OCI-M1 (cell line): ENCODE measurements at places on chromosomes 3 and 15.
A peak's percentile ranks its signal among the peaks of the same experiment; 100 is the strongest.

- no peak for DNase-seq
These were observed 75.6 kb downstream of the BFSP2 start for GRCh38 chr3:133475245-133476010.

- DNase-seq, result no peak
These were observed 78.0 kb upstream of the RARB start for GRCh38 chr3:25349828-25350724.

DNA sequence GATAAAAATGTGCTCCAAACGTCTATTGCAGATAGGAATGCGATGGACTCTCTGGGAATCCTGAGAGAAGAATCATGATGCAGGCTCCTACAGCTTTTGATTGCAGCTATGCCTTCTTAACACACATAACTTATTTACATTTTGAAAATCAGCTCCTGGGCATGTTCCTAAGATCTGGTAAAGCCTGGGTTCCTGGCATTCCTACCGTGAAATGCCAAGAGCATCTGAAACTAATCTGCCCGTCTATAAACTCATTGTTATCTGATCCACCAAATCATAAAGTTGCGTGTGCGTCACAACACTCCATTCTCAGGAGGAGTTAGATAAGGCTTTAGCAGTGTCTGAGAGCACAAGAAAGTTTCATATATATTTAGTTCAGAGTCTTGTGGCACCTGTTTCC, 79.0 kb upstream of the VGLL3 start:
- no peak for DNase-seq

DNA sequence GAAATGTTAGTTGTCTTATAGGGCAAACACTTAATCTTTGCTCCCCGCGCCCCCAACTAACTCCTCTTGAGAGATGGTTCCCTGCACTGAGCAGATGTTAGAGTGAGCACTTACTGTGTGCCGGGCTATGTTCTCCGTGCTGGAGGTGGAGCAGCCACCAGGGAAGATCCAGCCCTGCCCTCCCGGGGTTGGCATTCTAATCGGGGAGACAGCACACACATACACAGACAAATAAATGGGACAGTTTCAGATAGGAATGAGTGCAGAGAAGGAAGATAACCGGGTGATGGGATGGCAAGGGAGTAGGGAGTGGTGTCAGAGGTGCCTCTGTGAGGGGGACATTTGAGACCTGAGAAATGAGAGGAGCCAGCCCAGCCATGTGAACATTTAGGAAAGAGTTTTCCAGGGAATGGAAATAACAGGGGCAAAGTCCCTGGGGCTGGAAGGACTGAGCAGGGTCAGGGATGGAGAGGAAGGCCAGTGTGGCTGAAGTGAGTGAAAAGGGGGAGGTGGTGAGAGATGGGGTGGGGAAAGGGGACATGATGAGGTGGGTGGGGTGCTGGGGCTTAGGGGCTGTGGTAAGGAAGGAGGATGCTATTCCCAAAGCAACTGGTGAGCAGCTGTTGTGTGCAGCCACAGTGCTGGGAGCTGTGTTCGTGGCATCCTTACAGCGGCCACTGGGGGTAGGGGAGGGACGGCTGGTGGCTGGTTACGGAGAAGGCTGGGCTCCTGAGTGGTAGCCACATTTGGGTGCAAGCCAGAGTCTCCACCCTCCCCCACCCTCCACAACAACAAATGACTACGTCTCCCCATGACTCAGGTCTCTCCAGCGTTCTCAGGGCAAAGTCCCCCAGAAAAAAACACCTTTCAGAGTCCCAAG, 15.4 kb upstream of the FGD5 start:
- no peak for DNase-seq

- peak; percentile 28 for DNase-seq
These were observed 15.4 kb upstream of the MSL2 start for GRCh38 chr3:136211547-136211946.

DNA sequence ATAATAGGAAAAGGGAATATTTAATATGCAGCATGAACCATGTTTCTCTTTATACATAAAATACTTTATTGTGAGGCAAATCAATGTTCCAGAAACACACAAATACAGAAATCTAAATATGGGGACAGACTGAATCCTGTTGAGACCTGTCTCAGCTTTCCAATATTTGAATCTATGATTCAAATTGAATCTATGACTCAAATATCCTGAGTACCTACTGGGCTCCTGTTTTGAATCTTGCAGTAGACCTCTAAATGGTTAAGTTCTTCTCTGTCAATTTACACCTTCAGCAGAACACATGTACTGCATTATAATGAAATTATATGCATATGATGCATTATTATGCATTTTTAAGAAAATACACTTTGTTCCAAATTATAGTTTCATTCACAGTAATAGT, 143.2 kb upstream of the PLXND1 start:
- no peak for DNase-seq

DNA sequence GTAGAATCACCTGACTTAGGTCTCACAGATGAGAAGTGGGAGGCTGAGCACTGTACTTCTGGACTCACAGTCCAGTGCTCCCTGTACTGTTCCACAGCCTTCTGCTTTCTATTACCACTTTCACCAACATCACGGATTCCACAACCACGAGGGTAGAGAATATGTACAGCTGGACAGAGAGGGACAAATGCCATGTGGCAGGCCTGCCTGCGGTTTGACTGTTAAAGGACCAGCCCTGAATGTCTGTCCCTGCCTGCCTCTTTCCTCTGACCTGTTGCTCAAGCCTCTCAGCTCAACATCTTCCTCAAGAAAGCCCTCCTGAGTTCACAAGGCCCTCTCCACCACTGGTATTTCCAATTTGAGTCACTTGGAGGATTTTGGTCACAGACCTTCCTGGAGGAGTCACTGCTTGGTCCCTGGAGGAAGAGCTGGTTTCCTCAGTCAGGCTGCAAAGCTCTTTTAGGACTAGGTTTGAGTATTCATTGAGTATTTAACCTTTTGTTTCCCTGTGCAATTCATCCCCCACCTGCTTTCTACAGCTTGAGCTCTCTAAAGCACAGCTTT, 49.1 kb downstream of the RAB11A start:
- DNase-seq, result no peak

GRCh38 chr15:68301301-68301700, 23.8 kb downstream of the FEM1B start:
- no peak for DNase-seq

DNA sequence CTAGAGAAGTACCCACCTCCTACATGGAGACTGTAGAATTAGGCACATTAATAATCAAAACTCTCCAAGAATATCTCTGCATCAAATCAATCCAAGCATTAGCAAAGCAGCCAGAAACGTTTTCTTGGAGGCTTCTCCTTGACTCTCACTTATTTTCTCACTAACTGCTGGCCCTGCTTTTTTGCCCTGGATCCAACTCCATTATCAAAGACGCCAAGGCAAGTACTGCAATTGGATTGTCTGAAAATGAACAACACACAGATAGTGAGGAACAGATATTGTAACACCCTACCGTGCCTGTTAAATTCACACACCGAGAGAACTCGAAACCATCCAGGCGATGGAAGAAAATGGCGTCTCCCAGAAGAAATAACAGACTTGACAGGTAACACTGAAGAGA, 256.2 kb upstream of the MDFIC2 start:
- no peak for DNase-seq

GRCh38 chr3:4741404-4742307, 237.6 kb upstream of the BHLHE40 start:
- DNase-seq, result peak; percentile 97

- no peak for DNase-seq
These were observed 1.6 kb upstream of the MTHFS start for GRCh38 chr15:79898369-79898768.

DNA sequence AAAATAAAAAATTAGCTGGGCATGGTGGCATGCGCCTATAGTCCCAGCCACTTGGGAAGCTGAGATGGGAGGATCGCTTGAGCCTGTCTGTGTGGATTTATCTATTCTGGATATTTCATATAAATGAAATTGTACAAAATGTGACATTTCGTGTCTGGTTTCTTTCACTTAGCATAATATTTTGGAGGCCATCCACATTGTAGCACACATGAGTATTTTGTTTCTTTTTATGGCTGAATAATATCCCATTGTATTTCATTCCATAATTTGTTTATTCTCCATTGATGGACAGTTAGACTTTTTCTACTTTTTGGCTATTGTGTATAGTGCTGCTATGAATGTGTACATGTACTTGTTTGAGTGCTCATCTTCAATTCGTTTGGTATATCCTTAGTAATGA, 52.9 kb upstream of the DYNC1LI1 start:
- no peak for DNase-seq

DNA sequence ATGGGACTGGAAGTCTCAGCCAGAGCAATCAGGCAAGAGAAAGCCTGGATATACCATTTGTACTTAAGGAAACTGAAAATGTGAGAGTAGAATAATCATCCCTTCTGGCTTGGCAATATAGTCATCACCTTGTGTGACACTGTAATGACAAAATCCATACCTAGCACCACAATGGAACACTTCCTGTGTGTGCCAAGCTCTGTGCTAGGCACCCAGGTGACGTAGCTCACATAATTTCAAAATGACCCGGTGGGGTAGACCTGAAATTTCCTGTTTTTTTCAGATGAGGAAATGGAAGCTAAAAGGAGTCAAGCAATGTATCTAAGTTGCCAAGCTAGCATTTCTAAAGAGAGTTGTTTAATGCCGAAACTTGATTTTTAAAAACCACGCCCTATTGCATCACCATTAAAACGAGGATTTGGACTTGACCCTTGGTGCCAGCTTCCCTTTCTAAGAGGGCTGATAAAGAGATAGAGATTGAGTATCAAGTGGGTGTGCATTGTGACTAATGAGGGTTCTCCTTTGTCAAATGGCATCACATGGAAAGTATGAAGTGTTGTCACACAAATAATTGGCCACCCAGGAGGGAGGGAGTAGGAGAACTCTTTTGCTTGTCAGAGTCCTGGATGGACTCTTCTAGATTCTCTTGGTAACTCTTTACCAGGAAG, 141.3 kb upstream of the PDZRN3 start:
- peak; percentile 65 for DNase-seq

- no peak for DNase-seq
These were observed 18.9 kb downstream of the MUC20 start for GRCh38 chr3:195739561-195740111.

DNA sequence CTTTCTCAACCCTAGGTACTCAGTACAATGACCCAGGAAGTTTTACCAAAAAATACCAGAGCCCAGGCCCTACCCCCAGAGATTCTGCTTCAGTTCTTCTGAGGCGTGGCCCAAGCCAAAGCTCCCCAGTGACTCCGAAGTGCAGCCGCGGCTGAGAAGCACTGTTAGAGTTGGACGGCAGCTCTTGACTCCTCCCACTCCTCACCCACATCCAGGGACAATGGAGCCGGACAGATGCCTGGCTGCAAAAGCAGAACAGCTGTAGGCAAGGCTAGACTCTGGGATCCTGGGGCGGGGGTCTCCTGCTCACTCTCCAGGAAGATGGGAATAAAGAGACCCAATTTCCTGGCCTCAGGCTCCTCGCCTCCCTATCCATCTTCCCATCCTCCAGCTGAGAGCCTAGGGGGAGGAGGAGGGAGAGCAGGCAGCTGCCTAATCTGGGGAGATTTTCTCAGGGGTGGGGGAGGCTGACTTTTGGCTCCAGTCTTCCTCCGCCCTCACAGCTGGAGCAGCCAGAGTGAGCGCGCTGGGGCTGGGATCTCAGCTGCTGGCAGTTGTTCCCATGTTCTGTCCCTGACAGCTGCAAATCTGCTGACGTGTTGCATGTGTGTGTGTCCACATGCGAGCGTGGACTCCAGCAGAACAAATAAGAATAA, 223.8 kb downstream of the OPA1 start:
- DNase-seq, result no peak

DNA sequence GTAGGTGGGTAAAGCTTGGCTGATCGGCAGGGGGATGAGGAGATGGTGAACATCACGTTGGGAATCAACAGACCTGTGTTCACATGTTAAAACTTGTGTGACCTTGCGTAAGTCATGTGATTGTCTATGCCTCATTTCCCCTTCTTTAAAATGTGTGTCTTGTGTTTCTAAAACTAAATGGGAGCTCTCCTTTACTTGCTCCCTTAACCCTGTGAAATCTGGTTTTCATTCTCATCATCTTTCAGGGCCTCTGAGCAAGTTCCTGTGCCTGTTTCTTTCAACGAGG, 29.7 kb upstream of the IREB2 start:
- DNase-seq, result no peak

DNA sequence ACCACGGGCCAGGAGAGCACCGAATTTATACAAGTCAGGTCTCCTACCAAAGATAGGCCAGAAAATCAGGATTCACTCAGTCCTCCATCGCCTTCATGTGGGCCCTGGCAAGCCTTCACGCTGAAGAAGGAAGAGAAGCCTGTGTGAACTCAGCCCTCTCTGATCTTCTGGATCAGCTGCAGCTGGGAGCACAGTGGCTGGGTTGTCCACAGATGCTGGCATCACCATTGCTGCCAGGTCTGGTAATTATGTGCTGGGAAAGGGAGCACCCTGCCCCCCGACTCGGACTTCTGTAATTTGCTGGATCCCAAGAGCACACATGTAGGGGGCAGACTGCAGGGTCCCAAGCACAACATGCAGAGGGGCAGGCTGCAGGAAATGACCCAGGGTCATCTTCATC, 12.4 kb upstream of the PDE8A start:
- DNase-seq, result no peak

- DNase-seq, result peak; percentile 29
These were observed 132.7 kb upstream of the SLC2A2 start for GRCh38 chr3:171159024-171159821.

DNA sequence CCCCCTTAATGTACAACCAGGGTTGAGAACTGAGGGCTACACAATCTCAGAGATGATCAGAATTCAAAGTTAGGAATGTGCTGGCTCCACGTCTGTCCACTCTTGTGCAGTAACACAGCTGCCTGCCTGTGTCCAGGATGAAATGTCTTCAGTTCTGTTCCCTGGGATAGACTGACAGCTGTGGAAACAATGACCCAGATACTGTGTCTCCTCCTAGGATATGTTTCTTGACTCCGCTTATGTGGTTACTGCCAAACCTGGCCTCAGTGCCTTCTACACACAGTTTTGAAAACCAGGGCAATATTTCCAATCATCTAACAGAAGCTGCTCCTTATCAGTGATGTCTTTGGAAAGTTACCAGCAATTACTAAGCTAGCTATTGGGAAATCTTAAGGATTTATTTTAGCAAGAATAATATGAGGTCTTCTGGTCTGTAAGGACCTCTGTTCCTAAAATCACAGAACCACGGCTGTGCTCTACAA, 67.6 kb downstream of the NOX5 start:
- no peak for DNase-seq

DNA sequence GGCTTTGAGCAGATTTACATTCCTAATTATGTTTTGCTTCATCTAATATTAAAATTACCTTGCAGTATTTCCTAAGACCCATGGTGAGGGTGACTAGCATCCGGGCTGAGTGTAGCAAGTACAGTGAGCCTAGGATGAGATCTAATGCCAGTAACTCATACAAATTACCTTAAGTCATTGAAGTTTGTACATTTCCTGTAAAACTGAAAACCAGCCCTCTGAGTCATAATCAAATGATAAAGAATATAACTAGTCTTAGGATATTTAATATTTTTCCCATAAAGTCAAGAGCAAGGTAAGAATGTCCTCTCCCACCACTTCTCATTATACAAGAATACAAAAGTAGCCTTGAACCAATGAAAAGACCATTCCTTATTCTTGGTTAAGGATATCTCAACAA, 54.8 kb upstream of the CHRM5 start:
- no peak for DNase-seq
